ENCODE measurements at places on chromosomes 1 and 21. TPM values are rescaled to one million over a fixed set of nuclear protein-coding genes. Genes with fewer than 3 reads are reported as not detected.

DNA sequence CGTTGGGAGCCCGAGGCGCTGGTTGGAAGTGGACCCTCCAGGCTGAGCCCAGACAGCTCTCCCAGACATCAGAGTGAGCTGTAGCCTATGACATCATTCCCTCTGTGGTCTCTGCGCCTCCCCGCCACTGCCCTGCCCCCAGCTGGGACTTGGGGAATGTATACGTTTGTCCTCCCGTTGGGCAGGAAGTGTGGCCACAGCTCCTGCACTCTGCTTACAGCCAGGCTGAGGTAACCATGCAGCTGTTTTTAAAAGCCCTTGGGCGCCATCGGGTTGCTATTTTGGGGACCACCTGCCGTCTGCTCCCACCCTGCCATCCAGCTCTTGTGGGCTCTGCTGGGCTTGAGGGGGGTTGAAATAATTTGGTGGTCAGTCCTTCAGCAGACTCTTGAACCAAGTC is 7.8 kb downstream of the VASH2 start:
- DNase-seq = no peak

- DNase-seq = no peak
Measured at GRCh38 chr1:89780721-89781120, 40.1 kb upstream of the LRRC8D start.

Gene SPRR5
- total RNA-seq = not detected

GRCh38 chr1:203190949-203191348 is 4.4 kb upstream of the CHI3L1 start:
- no peak for DNase-seq

DNA sequence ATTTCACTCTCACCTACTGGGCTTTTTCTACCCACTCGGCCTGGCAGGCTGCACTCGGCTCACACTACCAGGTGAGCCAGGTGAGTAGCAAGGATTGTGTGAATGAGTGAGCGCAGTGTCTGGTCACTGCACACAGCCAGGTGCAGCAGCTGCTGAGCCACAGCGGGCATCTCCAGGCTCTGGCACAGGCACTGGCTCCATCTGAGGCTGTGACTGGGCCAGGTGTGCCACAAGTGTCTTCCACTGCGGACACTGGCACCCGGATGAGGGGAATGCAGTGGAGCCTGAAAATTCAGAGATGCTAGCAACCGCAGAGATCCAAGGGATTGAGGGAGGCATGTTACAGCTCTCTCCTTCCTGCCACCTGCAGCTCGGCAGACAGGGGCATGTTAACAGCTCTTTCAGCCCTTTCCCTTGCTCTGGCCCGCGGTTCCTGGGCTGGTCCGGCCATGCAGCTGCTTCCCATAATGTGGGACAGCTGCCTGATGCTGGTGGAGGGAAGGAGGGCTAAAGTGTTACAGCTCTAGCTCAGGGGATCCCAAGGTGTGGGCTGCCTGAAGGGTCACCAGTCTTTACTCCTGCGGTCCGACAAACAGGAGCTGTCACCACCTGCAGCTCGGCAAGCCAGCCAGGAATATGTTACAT is 1038.3 kb downstream of the AMY1C start:
- DNase-seq = no peak

Gene VHLL
- not detected for total RNA-seq

- DNase-seq = no peak
Measured at GRCh38 chr1:38059635-38060250, 13.2 kb upstream of the POU3F1 start.

DNA sequence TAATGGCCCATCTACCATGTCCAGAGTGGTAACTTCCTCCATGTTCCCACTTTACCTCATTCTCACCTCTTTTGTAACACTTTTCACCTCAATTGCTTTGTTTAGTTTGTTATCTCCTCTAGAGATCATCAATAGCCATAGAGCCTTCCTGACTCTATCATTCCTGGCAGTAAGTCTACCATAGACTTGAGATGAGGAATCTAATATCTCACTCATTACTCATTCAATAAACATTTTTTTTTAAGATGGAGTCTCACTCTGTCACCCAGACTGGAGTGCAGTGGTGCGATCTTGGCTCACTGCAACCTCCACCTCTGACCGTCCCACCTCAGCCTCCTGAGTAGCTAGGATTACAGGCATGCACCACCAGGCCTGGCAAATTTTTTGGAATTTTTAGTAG is 7.1 kb downstream of the NMNAT2 start:
- DNase-seq = no peak

DNA sequence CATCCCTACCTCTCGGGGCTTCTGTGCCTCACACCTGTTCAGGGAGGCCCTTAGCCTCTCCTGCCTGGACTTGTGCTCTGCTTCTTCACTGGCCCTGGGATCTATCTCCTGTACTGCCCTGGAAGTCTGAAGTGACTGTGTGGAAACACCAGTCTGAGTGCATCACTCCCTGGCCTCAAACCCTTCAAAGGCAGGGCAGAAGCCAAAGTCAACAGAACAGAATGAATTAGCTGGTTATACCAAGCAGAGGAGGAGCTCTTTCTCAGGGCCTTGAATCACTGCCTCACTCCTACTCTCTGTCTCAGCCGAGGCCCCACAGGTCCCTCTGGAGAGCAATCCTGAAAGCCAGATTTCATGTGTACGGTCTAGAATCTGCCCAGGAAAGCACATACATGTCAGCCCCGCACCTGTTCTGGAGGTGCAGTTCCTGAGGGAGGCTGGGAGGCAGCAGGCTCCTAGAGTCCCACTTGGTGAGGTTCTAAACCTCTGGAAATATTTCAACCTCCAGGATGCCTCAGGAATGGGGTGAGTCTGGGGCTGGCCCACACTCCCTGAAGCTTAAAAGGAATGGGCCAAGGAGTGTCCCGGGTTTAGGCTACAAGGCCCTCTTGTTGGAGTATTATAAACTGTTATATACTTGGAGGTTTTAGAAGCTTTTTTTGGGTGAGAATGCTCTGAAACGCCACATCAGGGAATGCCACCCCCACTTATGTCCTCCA is 98.3 kb downstream of the ABCA4 start:
- DNase-seq = no peak

Gene ETV3L
- total RNA-seq = not detected

- no peak for DNase-seq
Measured at GRCh38 chr1:8879922-8880676, 1.6 kb upstream of the ENO1 start.

GRCh38 chr1:23809751-23810171 is 9.2 kb upstream of the GALE start:
- DNase-seq = no peak

DNA sequence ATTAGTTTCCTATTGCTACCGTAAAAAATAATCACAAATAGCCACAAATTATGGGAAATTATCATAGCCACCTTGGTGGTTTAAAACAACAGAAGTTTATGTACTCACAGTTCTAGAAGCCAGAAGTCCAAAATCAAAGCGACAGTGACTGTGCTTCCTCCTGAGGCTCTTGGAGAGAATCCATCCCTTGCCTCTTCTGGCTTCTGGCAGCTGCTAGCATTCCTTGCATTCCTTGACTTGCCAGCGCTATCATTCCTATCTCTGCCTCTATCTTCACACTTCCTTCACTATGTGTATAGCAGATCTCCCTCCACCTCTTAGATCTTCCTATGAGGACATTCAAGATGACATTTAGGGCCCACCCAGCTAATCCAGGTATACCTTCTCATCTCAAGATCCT is 180.1 kb upstream of the USP25 start:
- DNase-seq = no peak

DNA sequence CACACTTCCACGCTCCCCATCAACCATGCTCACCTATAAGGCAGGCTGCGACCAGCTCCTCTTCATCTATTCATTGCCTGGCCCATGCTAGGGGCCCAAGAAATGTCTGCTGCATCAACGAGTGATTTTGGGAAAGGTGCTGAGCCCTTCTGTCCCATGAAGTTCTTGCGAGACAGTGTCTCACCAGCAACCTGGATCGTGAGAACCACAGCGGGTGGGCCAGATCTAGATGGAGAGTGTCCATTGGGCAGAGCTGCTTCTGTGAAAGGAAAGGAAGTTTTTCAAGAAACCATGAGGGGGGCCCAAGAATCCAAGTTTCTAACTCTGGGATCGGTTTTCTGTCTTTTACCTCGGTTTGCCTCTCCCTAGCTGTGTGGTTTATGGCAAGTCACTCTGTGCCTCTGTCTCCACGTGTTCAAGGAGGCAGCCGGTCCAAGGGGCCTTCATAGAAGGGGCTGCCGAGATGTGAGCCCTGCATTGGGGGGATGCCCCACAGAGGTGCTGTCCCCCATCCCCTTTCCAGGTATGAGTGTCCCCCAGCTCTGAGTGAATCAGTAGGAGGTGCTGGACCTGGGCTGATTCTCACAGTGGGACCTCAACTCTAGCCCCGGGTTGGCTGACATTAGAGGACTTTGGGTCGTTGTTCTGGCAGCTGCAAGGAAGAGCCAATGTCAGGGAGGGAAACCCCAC is 8.3 kb upstream of the PADI1 start:
- no peak for DNase-seq

- no peak for DNase-seq
Measured at GRCh38 chr1:33220676-33221384, 35.5 kb upstream of the ZNF362 start.

GRCh38 chr21:18164933-18165332 is 79.7 kb upstream of the CHODL start:
- DNase-seq = no peak

GRCh38 chr1:63124666-63125191 is 197.6 kb upstream of the FOXD3 start:
- no peak for DNase-seq

DNA sequence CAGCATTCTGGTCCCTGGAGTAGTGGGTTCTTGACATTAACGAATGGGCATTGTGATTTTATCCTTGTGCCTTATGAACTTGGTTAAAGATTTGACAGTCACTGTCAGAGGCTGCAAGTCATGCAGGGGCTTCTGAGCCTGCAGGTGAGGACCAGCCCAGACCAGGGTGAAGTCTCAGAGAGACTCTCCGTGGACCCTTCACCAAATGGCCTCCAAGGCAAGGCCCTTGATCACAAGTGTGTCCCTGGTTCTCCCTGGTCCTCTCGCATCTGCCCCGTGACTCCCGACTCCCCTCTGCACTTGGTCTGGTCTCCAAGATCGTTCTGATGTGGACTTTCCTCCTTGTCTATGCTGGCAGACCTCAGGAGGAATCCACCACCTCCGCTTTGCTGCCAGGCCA is 476.5 kb upstream of the VAMP3 start:
- peak; percentile 54 for DNase-seq

DNA sequence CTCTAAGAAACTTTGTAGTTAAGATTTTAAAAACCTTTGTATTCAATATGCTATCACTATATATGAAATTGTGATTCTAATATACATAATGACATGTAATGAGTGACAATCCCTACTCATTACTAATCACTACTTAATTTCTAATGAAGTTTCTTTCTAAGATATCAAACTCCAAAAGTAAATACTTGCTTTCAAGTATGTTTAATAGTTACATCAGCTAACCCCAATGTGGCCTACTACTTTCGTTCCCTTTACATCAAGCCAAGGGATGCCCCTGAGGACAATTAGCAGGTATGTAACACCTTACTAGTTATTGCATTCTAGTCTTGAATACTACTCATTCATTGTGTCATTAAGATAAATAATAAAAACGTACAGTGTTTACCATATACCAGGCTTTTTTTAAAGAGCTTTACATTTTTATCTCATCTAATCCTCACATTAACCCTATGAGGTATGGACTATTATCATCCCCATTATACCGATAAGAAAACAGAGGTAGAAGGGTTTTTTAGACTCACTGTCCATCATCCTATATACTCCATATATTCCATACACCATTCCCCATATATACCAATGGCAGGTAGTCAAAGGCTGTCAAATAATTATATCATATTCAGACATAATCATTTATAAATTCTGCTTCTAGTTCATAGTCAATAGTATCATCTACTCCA is 4.2 kb downstream of the PPP1R15B start:
- DNase-seq = no peak

DNA sequence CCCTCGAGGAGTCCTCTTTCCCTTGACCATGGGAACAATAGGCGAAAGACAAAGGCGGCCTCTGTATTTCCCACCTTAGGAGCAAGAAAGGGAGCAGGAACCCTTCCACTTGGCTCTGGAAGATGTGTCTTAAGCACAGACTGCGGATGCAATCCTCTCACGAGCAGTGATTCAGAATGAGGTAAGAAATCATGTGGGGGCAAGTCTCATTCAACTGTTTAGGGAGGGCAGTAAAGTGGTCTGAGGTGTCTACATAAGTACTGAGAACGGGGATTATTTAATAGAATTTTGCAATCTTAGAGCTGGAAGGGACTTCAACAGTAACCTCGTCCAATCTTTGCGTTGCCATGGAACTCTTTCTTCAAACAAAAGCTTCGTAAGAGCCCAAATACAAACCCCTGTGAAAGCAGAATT is 1.6 kb upstream of the DYRK3 start:
- DNase-seq = no peak

DNA sequence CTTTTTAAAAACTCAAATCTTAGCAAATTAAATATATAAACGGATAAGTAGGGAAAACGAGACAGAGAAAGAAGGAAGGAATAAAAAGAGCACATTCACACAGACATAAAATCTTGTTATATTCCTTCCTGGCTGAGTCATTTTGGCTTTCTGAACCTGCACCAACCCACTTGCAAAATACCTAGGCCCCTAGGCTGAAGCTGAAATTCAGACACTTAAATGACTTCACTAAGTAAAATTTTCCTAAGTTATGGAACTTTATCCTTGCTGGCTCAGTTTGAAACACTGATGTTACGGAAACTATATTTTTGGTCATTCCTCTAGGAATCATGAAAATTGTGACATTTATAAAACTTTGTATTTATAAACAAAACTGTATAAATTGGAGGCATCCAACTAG is 462.8 kb upstream of the NFIA start:
- no peak for DNase-seq

DNA sequence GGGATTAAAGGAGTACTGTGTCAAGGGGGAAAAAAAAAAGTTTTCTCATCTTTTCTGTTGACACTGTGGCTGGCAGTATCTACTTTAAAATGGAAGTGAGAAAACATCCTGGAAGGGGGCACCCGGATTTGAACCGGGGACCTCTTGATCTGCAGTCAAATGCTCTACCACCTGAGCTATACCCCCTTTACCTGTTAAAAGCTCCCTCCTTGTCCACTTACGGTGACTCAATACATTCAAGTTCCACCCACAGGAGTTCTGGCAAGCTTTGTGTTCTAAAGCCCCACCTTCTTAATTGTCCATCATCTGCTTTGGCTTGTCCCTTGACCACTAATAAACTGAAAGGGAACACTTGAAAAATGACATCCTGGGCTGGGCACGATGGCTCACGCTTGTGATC is 68.2 kb downstream of the FNBP1L start:
- DNase-seq = no peak

Gene RPTN
- total RNA-seq = not detected

Gene TMPRSS2
- total RNA-seq = not detected

DNA sequence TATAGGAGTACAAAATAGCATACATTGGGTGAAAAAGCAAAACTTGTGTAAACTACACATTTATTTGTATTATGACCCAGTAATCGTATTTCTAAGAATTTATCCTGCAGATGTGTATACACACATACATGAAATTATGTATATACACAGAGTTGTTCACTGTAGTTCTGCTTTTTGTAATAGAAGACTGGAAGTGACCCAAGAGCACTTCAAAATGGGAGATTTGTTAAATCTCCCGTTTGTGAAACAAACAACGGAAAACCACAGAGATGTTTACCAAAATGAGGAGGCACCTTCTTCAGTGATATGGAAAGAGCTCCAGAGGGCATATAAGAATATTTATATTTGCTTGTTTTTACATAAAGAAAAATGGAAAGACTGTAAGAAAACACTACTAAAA is 18.0 kb upstream of the MNDA start:
- no peak for DNase-seq

Gene FOXD2
- 0.08 TPM for total RNA-seq

Data from cardiac septum (tissue), 1 donor.